ENCODE measurements at places on chromosomes 16 and 17.

- no peak for DNase-seq
These were observed 235.2 kb upstream of the TNRC6C start for GRCh38 chr17:77723071-77723908.

GRCh38 chr16:84132527-84133285, 12.3 kb downstream of the HSDL1 start:
- DNase-seq = no peak

- DNase-seq = no peak
These were observed 4.6 kb upstream of the CD7 start for GRCh38 chr17:82321947-82322466.

- DNase-seq = no peak
These were observed 130.5 kb downstream of the NPIPB5 start for GRCh38 chr16:22641131-22641628.

DNA sequence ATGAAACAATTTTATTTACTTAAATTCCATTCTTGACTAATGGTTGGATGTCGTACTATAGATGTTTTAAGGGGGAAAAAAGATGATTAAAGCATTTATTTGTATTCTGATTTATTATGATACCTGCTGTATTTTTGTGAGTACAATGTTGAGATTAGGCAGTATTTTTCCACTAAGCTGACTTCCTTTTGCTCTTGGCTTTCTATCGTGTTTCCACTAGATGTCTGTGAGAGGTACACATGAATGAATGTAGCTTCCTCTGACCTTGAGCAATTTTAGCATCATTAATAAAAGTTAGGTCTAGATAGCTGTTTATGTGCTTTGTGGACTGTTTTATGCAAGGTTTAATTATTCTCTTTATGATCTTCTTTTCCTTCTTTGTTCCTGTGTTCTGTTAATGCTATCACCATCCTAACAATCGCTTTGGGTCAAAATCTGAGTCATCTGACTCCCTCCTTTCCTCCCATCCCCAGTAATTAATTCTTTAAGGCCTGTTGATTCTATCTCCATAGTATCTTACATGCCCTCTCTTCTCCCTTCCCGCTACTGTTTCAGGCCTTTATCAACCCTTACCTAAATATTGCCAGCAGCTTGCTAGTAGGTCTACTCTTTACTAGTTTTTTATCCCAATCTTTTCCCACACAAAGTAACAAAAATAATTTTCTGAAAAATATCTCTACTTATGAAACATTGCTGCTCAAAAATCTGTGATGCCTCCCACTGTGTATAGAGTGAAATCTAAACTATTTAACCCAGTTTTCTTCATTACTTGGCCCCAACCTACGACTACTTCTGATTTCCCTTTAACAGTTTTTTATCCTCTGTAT, 76.0 kb downstream of the VMP1 start:
- no peak for DNase-seq

GRCh38 chr17:83004791-83005380, 74.5 kb upstream of the METRNL start:
- DNase-seq = no peak

- no peak for DNase-seq
These were observed 43.2 kb downstream of the MYH3 start for GRCh38 chr17:10613775-10614513.

- DNase-seq = peak; percentile 64
These were observed at the start of gene TLK2 for GRCh38 chr17:62478424-62478879. TLK2 (plus strand) TSS chr17:62478825; CDS start chr17:62481126, 2,301 bp downstream.

DNA sequence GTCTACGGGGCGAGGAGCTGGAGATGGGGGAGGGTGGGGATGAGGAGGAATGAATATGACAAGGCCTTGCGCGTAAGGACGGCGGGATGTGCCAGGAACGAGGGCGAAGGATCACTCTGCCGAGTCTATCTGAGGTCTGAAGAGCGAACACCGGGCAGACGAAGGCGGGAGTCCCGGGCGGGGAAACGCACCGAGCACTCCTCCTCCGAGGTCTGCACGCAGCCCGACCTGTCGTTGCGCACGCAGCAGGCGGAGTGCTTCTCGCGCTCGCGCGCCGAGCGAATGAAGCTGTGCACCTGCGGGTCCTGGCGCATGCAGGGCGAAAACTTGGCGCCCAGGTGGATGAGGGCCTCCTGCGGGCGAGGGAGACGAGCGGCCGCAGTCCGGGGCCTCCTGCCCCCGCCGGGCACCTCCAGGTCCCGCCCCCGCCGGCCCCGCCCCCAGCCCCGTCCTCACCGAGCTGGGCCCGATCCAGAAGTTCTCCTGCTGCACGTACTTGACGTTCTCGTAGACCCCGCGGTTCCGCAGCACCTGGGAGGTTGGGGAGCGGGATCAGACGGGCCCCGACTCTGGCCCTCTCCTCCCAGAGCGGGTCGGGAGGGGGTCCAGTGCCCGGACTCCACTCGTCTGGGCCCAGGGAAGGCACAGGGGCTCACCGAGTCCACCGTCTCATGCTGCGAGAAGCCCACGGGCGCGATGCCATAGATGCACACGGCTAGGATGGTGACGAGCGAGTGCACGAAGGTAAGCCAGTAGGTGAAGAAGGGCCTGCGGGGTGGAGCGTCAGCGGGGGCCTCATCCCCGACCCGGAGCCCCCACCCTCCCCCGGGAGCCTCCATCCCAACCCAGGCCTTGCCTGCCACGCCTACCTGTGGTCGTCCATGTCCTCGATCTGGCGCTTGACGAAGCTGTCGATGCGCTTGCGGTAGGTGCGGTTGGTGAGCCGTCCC, 7.6 kb downstream of the SNRNP25 start:
- DNase-seq = no peak

DNA sequence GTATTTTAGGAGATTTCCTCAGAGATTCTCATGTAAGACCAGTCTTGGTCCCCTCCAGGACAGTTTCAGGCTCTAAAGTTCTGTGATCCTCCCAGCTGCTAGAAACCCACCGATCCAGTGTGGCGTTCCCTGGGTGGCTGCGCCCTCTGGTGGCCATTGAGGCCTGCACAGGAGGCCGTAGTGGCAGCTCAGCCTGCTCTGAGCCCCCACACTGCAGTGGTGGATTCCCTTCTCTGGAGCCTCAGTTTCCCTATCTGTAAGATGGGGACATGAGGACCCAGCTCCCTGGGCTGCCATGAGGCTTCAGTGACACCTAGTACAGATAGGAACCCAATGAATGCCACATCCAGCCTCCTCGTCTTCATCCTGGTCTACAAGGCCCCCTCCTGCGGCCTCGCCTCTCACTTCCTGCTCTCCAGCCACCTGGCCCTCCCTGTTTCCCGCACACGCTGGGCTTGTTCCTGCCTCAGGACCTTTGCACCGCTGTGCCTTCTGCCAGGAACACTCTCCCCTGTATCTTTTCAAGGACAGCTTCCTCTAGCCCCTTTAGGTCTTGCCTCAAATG, 16.5 kb downstream of the CCDC102A start:
- DNase-seq = peak; percentile 70

GRCh38 chr17:65197201-65197600, 60.0 kb downstream of the RGS9 start:
- DNase-seq = no peak

GRCh38 chr17:72134608-72135394, 14.0 kb downstream of the SOX9 start:
- no peak for DNase-seq

DNA sequence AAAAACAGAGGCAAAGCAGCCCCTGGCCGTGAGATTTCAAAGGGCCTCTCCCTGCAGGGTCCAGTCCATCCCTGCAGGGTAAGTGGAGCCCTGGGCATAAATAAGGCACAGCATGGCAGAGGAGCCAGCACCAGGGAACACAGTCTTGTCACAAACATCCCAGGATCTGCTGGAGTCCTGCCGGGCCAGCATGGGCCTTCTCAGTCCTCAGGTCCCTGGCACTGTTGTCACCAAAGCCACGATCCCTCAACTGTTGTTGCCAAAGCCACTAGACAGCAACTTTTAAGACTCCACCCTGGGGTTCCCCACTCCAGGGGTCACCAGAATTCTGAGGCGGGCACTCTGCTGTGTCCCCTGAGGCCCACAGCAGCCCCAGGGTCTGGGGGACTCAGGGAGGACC, 47.8 kb upstream of the BAHCC1 start:
- no peak for DNase-seq

DNA sequence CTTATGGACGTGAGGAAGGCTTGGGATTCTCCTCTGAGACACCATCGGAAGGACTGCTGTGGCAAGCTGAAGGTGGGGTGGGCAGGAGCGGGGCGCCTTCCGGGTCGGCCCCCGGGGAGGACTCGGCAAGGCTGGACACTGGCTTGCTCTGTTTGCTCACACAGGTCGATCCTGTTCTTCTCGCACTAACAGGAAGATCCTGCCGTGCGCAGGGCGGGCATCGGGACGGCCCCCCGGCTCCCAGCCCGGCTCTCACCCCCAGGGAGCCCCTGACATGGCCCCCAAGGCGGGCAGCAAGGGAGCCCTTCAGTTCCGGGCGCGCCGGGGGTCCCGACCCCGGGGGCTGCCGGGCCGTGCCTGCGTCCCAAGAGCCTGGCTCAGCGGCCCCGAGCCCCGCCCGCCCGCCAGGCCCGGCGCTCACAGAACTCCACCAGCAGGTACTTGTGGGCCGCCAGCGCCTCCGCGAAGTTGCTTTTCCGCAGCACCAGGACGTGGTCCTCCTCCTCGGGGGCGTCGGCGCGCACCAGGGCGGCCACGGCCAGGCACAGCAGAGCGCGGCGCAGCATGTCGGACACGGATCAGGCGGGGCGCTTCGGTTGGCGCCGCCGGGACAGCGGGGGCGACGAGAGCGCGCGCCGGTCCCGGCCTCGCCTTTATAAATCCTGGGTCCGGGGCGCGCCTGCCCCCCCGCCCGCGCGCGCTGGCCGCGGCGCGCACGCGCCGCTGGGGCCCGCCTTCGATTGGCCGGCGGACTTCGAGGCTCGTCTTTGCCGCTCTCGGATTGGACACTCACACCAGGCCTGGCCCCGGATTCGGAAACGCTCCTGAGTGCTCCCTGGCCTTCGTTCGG, at the start of gene P4HB:
Gene P4HB (minus strand): TSS at position 630 of the 850 bp plus-strand sequence. CDS start 64 bp downstream, at position 566.
- no peak for DNase-seq

DNA sequence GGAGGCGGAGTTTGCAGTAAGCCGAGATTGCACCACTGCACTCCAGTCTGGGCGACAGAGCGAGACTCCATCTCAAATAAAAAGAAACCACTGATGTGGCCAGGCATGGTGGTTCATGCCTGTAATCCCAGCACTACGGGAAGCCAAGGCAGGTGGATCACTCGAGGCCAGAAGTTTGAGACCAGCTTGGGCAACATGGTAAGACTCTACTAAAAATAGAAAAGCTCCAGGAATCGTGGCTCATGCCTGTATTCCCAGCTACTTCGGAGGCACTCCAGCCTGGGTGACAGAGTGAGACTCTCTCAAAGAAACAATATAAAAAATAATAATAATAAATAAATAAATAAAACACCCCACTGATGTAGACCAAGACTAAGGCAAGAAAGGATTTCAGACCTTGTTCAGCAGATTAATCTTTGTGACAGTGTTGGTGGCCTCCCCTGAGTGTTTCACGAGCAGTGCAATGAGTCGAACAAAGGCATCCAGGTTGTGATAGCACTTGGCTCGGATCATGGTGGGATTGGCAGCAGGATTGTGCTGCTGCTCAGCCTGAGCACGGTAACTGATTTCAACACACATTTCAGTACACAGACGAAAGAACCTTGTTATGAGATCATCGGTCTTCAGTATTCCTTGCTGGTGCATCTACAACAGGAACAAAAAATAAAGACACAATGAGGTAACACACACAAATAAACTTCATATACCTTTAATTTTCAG, 18.6 kb downstream of the SETD6 start:
- DNase-seq = no peak

GRCh38 chr17:13036751-13037150, 18.9 kb upstream of the ELAC2 start:
- no peak for DNase-seq

- no peak for DNase-seq
These were observed 4.1 kb downstream of the CCDC102A start for GRCh38 chr16:57532266-57532625.

DNA sequence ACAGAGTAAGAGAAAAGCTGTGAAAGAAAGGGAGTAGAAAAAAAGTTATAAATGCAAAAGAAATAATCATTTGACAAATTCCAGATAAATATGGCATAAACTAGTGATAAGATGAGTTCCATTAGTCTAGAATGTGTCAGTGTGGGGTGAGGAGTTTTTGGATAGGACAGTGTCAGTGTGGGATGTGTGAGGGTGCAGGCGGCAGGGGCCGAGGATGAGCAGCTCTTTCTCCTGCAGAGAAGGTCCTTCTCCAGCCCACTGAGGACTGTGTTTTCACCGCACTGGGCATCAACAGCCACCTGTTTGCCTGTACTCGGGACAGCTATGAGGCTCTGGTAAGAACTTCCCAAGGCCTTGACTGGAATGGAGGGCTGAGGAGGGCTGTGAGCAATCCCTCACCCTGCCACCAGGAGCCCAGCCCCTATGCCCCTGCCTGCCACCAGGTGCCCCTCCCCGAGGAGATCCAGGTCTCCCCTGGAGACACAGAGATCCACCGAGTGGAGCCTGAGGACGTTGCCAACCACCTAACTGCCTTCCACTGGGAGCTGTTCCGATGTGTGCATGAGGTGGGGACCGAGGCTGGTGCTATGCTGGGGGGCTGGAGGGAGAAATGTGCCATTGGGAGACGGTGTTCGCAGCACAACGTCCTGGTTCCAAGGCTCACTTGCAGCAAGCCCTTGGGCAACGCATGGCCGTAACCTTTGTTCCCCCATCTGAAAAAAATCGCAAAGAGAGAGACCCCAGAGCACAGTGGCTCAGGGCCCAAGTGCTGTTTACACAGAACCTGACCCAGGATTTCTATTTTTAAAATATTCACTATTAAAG, 13.1 kb downstream of the RAPGEFL1 start:
- DNase-seq = no peak

- no peak for DNase-seq
These were observed 18.5 kb downstream of the C16orf82 start for GRCh38 chr16:27085182-27085581.

DNA sequence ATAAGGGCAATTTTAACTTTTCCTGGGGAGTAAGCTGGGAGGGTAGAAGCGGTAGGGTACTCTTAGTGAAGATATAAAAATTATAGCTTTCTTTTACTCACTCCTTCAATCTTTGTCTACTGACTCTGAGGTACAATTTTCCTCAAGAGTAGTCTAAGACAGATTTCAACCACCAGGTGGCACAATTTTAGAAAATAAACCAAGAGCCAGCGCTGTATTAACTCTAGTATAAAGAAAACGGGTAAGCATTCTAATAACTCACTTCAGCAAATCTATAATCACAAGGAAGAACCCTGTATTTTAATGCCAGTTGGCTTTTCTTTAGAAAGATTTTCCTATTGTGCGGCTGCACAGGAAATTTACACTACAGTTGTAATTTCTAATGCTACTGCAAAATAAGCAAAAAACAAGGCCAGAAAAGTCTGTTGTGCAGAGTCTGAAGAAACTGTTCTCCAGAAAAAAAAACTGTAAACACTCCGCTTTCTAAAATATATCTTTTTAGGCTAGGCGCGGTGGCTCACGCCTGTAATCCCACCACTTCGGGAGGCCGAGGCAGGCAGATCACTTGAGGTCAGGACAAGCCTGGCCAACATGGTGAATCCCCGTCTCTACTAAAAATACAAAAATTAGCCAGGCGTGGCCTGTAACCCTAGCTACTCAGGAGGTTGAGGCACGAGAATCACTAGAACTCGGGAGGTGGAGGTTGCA, 1.9 kb downstream of the CMC2 start:
- DNase-seq = no peak

- DNase-seq = no peak
These were observed 4.6 kb upstream of the MVD start for GRCh38 chr16:88667461-88667860.

GRCh38 chr17:82876602-82877379, 37.0 kb upstream of the ZNF750 start:
- no peak for DNase-seq

- DNase-seq = no peak
These were observed 27.7 kb upstream of the SBK1 start for GRCh38 chr16:28264656-28265055.
